ENCODE measurements at places on chromosomes 13 and 19.

- DNase-seq: no peak
Observed at GRCh38 chr13:28705461-28706083, 13.2 kb downstream of the SLC46A3 start.

DNA sequence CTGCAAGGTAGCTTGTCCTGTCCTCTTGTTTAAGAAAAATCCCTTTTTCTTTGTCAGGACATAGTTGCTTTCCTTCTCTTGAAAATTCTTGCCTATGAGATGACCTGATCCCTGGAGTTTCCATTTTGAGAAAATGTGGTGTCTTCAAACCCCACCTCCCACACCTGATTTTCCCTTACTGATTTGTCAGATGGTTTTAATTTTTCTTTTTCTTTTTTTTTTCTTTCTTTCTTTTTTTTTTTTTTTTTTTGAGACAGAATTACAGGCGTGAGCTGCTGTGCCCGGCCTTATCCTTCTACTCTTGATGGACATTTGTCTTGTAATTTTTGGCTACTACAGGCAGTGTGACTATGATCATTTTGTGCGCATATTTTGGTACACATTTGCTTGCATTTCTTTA, 1.2 kb downstream of the ZNF345 start:
- DNase-seq: no peak

DNA sequence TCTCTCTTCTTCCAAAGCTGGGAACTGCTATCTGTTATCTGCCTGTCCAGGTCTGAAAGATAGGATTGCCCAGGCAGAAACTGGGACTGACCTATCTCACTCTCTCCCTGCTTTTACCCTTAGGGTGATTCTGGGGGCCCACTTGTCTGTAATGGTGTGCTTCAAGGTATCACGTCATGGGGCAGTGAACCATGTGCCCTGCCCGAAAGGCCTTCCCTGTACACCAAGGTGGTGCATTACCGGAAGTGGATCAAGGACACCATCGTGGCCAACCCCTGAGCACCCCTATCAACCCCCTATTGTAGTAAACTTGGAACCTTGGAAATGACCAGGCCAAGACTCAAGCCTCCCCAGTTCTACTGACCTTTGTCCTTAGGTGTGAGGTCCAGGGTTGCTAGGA, 5.1 kb downstream of the KLK3 start:
- DNase-seq: no peak

DNA sequence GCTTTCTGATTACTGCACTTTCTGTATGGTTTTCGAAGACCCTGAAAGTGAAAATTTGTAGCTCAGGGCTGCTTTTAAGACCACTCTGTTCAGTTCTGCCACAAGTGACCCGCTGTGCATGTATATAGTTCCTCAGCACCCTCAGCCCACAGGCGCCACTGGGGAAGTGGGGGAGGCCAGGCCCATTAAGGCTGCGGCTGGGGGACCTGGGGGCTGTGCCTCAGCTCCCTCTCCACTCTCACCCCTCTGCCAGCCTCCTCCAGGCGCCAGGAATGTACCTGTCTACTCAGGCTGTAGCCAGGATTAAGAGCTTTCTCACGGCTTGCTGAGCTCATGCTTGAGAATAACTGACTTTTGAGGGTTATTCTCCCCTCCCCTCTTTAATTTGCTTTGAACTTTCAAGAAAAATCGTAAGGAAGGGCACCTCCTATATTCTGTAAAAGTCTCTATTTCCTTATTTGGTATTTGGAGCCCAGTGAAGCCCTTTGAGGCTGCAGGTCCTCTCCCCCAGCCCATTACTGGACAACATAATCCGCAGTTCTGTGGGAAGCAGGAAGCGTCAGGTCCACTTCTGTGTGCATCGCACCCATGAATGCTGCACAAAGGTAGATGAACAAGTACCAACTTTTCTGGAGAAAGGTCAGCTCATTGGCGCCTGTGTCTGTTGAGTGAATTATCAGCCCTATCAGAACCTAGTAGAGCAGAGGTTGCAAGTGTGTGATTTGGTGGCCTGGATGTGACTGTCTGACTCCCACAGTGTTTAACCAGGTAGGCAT, 29.6 kb downstream of the GJA3 start:
- DNase-seq: no peak

GRCh38 chr13:40819797-40820315, 30.4 kb downstream of the SLC25A15 start:
- no peak for DNase-seq

GRCh38 chr13:20185366-20186056, 7.2 kb downstream of the GJB2 start:
- DNase-seq: no peak

DNA sequence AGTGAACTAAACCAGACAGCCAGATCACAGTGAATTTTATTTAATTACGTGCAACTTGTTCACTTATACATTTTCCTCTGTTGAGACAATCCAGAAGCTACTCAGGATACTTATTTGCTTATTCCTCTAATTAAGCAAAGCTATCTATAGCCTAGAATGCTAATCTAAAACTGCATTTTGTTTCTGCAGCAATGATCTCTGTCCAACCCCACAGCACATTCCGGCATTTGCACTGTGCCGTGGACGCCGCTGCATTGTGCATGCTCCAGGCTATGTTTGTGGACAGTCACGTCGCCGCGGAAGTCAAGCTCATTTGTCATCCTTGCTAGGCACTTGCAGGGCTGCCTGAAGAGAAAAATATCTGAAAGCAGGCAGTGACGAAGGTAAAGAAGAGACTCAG, 406.9 kb downstream of the RFC3 start:
- no peak for DNase-seq

- no peak for DNase-seq
Observed at GRCh38 chr19:8526345-8527091, 12.6 kb upstream of the ZNF414 start.

DNA sequence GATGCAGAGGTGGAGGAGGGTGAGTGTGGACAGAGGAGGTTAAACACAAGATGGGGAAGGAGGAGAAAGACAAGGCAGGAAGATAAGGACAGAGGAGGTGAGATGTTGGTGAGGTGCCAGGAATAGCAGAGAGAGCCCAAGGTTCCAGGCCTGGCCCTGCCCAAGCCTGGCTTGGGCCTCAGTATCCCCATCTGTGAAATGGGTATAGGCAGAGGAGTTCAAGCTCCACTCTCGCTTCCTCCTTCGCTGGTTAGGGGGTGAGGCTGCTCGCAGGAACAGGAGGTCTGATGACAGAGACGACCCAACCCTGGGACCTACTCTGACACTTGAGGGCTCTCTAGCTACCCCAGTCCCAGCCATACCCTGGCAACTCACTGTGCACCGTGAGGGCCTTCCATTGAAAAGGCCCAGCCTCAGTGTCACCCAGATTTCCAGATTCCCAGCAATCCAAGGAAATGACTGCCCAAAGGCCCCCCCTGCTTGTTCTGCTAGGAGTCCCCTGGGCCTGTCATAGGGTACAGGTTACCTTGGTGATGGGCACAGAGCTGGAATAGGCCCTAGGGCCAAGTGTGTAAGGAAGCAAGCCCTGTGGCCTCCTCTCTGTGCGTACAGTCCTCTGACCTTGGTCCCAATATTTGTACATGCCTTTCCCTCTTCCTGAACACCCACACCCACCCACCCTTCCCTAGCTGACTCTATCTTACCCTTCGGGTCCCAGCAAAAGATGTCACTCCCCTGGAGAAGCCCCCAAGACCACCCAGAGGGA, 8.6 kb upstream of the ANGPTL8 start:
- no peak for DNase-seq

GRCh38 chr19:5718579-5719273, 1.2 kb downstream of the LONP1 start:
- no peak for DNase-seq

DNA sequence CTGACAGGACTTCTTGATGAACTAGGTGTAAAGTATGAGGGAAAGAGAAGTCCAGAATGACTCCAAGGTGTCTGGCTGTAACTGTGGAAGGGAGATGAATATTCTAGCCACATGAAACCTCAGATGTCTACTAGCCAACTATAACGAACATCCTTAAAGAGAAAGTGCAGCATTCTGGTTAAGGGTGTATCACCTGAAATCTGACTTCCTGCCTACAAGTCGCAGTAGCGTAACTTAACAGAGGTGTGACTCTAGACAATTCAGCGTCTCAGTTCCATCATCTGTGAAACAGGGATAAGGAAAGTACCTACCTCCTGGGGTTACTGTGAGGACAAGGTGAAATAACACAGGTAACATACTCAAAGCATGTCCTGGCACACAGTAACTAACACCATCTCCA, 145.7 kb upstream of the FBXL3 start:
- DNase-seq: no peak

DNA sequence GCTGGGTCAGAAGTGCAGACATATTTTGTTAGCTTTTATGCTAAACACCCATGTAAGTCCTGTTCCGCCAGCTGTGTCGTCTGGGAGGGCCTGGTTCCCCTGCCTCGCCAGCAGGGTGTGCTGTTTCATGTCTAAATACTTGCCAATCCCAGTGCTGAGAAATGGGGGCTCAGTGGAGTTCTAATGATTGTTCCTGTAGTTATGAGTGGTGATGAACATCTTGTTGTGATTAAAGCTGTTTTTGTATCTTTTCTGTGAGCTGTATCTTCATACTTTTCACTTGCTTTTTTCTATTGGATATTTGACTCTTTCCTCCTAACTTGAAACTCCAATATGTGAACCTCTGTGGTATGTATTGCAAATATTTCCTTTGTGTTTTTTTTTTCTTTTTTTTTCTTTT, 32.7 kb downstream of the KDM4B start:
- DNase-seq: no peak

- DNase-seq: no peak
Observed at GRCh38 chr13:52785739-52786138, 46.1 kb upstream of the CNMD start.

GRCh38 chr13:101492251-101492910, 39.9 kb downstream of the ITGBL1 start:
- no peak for DNase-seq
